ENCODE measurements at places on chromosomes 2 and 18.
A peak's percentile ranks its signal among the peaks of the same experiment; 100 is the strongest.

- H3K27me3 ChIP-seq: peaks cover 23% of the 10 kb centered on the region
- DNase-seq: peak; percentile 68
- peaks cover 51% of the 10 kb centered on the region for H3K4me1 ChIP-seq
Observed at GRCh38 chr2:47174733-47175361, 19.7 kb upstream of the STPG4 start.

DNA sequence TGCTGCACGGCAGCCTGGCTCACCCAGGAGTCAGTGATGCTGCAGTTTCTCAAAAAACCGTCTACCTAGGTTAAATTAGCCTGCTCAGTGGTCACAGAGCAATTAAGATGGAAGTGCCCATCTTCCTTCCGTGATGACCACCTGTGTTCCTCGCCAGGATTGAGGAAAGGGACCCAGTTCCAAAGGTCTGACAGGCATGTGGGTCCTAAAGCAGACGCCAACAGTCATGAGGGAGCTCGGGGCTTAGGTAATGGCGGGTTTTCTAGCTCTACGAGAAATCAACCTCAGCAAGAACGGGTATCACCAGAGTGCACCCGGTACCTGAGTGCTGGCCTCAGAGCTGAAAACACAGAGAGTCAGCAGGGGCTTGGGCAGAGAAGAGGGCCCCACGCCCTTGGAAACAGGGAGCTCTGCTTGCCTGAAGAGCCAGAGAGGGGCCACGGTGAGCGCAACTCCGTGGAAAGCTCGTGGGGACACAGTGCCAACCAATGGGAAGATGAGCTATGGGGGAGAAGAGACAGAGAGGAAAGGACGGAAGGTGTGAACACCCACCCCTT lies 34.3 kb upstream of the DNMT3A start:
- H3K4me1 ChIP-seq: peaks cover 16% of the 10 kb centered on the region
- DNase-seq: no peak
- H3K27me3 ChIP-seq: peaks cover 24% of the 10 kb centered on the region
- no peaks in the 10 kb centered on the region for H3K36me3 ChIP-seq

- no peak for DNase-seq
- H3K36me3 ChIP-seq: peaks cover 3% of the 10 kb centered on the region
- H3K4me3 ChIP-seq: peak overlapping the region; percentile 33
- H3K27ac ChIP-seq: peak overlapping the region; percentile 84
- no peaks in the 10 kb centered on the region for H3K27me3 ChIP-seq
Observed at GRCh38 chr2:64769392-64770044, 115.8 kb upstream of the SERTAD2 start.

GRCh38 chr2:162125138-162125537 lies 26.9 kb downstream of the GCG start:
- no peaks in the 10 kb centered on the region for H3K36me3 ChIP-seq
- peaks cover 25% of the 10 kb centered on the region for H3K4me1 ChIP-seq
- peaks cover 2% of the 10 kb centered on the region for H3K27me3 ChIP-seq
- no peak overlapping the region for H3K4me3 ChIP-seq
- H3K27ac ChIP-seq: no peak overlapping the region
- DNase-seq: no peak

GRCh38 chr2:59093571-59093970 lies 852.4 kb upstream of the FANCL start:
- H3K4me1 ChIP-seq: no peaks in the 10 kb centered on the region
- H3K4me3 ChIP-seq: no peak overlapping the region
- no peaks in the 10 kb centered on the region for H3K36me3 ChIP-seq
- no peaks in the 10 kb centered on the region for H3K27me3 ChIP-seq
- no peak overlapping the region for H3K27ac ChIP-seq

DNA sequence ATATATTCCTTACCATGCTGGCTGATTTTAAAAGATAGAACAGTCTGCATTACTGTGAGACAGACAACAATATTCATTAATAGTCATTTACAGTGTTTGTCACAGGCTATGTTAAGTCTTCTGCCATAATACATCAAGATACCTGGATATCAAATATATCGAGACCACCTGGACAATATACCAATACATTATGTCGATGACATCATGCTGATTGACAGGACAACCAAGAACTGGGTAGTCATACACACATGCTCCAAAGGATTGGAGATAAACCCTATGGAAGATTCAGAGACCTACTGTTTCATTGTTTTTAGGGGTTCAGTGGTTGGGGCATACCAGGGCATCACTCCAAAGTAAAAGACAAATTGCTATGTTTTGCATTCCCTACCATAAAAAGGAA lies 26.5 kb upstream of the SMCHD1 start:
- no peak overlapping the region for H3K27ac ChIP-seq
- no peak overlapping the region for H3K4me3 ChIP-seq
- H3K4me1 ChIP-seq: no peaks in the 10 kb centered on the region
- H3K27me3 ChIP-seq: peaks cover 20% of the 10 kb centered on the region
- no peak for DNase-seq
- H3K36me3 ChIP-seq: no peaks in the 10 kb centered on the region

DNA sequence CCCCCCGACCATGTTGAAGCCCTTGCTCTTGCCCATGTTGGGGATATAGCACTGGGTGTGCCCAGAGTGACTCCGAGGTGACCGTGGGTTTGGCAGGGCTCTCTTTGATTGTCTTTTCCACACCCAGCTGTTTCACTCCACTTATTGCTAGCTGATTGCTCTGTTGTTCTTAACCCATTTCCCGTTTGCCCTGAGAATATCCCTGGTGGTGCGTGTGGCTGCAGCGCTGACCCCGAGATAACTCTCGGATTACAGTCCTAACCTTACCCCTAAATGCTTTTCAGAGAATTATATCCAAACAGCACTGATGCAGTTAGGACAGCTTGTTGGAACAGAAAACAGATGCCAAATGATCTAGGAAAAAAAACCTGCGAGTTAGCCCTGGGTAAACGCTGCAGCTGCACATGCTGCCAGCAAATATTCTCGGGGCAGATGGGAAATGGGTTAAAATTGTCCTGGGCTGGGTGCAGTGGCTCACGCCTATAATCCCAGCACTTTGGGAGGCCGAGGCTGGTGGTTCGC lies 34.3 kb upstream of the SNORC start:
- H3K4me1 ChIP-seq: peaks cover 25% of the 10 kb centered on the region
- DNase-seq: no peak
- H3K4me3 ChIP-seq: no peak overlapping the region

DNA sequence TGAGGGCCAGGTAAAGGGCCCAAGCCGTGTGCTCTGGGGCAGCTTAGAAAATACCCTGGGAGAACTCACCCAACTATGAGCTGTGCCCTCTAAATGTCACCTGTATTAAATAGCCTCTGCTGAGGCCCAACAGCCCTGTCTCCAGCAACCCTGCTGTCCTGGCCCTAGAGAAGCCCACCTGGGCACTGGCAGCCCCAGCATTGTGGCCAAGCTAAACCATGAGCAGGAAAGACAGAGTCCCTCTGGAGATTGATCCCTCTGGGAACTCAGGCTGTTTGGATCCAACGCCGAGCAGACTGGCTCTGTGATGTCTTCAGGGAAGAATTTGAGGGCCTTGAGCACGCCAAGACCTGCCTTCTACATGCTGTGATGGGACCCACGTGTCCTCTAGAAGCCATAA lies 126.5 kb downstream of the TTC32 start:
- H3K36me3 ChIP-seq: no peaks in the 10 kb centered on the region
- H3K4me1 ChIP-seq: peaks cover 34% of the 10 kb centered on the region
- H3K4me3 ChIP-seq: no peak overlapping the region
- H3K27ac ChIP-seq: no peak overlapping the region
- DNase-seq: no peak

GRCh38 chr2:95275151-95275515 lies 884 bp downstream of the PROM2 start:
- peaks cover 10% of the 10 kb centered on the region for H3K27me3 ChIP-seq
- DNase-seq: no peak
- H3K4me3 ChIP-seq: no peak overlapping the region
- no peaks in the 10 kb centered on the region for H3K36me3 ChIP-seq

DNA sequence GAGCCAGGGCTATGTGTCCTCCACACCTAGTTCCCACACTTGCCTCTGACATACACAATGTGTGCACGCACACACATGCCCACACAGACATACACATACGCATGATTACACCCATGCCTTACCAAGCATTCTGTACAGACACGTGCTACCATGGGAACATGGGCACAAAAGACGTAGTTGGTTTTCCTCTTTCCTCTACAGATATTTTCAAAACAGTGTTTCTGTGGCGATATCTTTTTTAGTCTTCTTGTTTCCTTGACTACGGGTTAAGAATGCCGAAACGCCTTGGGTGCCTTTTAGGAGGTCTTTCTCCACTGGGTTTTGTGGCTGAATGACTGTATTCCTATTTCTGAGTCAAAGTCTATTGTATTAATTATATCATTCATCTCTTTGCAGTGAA lies 75.5 kb upstream of the SPTBN1 start:
- peaks cover 14% of the 10 kb centered on the region for H3K27me3 ChIP-seq
- H3K27ac ChIP-seq: no peak overlapping the region
- no peaks in the 10 kb centered on the region for H3K36me3 ChIP-seq
- no peak overlapping the region for H3K4me3 ChIP-seq
- DNase-seq: no peak

DNA sequence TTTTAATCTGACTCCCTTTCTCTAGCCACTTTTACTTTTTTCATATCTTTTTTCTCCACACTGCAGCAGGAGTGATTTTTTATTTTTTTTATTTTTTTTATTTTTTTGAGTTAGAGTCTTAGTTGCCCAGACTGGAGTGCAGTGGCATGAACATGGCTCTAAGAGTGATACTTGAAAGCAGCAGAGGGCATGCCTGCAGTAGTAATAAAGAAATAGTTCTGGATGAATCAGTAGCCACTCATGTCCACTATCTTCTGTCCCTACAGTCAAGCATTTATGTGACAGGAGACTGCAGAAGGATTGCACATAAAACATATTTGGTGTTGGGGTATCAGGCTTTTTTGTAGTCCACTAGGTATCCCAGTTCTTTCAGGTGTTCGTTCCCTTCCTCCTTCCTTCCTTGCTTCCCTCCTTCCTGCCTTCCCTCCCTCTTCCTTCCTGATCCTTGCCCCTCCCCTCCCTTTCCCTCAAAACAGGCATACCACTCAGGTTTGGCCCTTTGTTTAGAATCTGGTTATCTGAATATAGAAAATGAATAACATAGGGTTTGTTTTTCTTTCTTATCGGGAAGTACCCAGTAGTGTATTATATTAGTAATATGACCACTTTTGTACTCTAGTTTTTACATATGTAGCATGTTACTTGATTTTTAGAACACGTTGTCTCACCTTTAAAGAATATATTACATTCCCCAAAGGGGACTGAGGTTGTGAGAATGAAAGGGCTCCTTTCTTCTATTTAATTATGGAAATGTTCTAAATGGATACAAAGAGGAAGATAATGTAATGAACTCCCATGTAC lies 23.5 kb downstream of the MIB1 start:
- no peaks in the 10 kb centered on the region for H3K27me3 ChIP-seq
- no peak overlapping the region for H3K4me3 ChIP-seq
- H3K36me3 ChIP-seq: peaks cover 24% of the 10 kb centered on the region
- no peak overlapping the region for H3K27ac ChIP-seq
- DNase-seq: no peak

DNA sequence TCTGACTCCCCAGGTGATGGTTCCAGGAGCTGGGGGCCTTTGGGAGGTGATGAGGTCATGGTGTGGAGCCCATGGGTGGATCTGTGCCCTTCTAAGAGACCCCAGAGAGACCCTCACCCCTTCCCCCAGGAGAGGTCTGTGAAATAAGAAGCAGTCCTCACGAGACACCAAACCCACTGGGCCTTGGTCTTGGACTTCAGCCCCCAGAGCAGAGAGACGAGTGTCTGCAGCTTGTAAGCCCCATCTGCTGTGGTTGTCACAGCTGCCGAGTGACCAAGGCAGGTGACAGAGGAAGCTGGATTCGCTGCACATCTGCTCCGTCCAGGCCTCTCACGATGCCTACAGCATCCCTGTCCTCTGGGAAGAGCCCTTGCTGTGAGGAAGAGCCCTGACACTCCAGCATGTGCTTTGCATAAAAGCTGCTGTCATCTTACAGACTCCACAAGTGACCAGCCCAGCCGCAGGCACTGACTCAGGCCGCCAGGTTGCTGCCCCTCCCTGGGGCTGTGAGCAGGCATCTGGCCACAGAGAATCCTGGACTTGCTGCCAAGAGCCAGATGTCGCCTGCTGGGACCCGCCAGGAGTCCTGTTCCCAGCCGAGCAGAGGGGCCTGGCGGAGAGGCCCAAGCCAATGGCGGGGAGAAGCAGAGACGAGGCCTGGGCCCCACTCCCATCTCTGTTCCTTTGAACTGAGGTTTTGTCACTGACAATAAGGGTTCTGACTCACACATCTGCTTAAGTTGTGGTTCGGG lies 150.8 kb downstream of the PXDN start:
- peaks cover 17% of the 10 kb centered on the region for H3K27me3 ChIP-seq
- H3K4me3 ChIP-seq: peak overlapping the region; percentile 38
- peak; percentile 85 for DNase-seq
- H3K36me3 ChIP-seq: peaks cover 7% of the 10 kb centered on the region
- H3K27ac ChIP-seq: peak overlapping the region; percentile 59

- no peak overlapping the region for H3K4me3 ChIP-seq
- no peaks in the 10 kb centered on the region for H3K27me3 ChIP-seq
- H3K4me1 ChIP-seq: peaks cover 24% of the 10 kb centered on the region
- DNase-seq: no peak
Observed at GRCh38 chr2:221555494-221555846, 16.6 kb downstream of the EPHA4 start.

- no peaks in the 10 kb centered on the region for H3K36me3 ChIP-seq
- peaks cover 42% of the 10 kb centered on the region for H3K4me1 ChIP-seq
- peak overlapping the region; percentile 3 for H3K4me3 ChIP-seq
- peak overlapping the region; percentile 45 for H3K27ac ChIP-seq
- peaks cover 2% of the 10 kb centered on the region for H3K27me3 ChIP-seq
- DNase-seq: peak; percentile 47
Observed at GRCh38 chr2:120596990-120597594, 138.6 kb upstream of the GLI2 start.

DNA sequence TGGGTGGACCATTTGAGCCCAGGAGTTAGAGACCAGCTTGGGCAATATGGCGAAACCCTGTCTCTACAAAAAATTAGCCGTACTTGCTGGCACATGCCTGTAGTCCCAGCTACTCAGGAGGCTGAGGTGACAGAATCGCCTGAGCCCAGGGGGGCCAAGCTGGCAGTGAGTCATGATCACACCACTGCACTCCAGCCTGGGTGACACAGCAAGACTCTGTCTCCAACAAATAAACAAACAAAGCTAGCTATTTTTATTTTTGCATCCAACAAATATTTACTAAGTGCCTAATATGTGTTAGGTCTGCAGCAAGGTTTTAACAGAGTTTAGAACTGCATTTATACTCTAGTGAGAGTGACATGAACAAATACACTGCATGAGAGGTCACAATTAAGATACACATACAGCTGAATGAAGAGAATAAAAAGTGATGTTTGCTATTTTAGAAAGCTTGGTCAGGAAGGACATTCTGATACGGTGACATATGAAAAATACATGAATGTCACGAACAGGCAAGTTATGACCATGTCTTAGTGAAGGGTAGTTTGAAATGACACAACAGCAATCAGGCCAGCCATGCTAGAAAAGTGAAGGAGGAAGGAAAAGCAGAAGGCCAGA lies 83.2 kb upstream of the FRZB start:
- H3K27ac ChIP-seq: peak overlapping the region; percentile 69
- DNase-seq: peak; percentile 55
- H3K36me3 ChIP-seq: peaks cover 35% of the 10 kb centered on the region

GRCh38 chr2:240603081-240603835 lies 16.7 kb downstream of the CAPN10 start:
- H3K27ac ChIP-seq: no peak overlapping the region
- no peak overlapping the region for H3K4me3 ChIP-seq
- H3K36me3 ChIP-seq: no peaks in the 10 kb centered on the region
- no peaks in the 10 kb centered on the region for H3K4me1 ChIP-seq

GRCh38 chr2:10400568-10400977 lies 47.6 kb downstream of the ODC1 start:
- H3K36me3 ChIP-seq: peaks cover 11% of the 10 kb centered on the region
- no peak for DNase-seq
- peaks cover 43% of the 10 kb centered on the region for H3K4me1 ChIP-seq
